CD8-positive, alpha-beta T cell (primary cell): ENCODE measurements at places on chromosomes 6 and 20. TPM values are rescaled to one million over a fixed set of nuclear protein-coding genes. Genes with fewer than 3 reads are reported as not detected.

The TPD52L1 gene
- not detected for total RNA-seq

The TREML2 gene
- total RNA-seq, result 0.46 TPM

The PRL gene
- total RNA-seq, result 0.50 TPM

The MOXD1 gene
- total RNA-seq, result not detected

The MEI4 gene
- total RNA-seq, result not detected

The DEFB119 gene
- total RNA-seq, result not detected

The COL12A1 gene
- not detected for total RNA-seq

The TNFRSF21 gene
- total RNA-seq, result 0.42 TPM

The CTCFL gene
- not detected for total RNA-seq

The FAXC gene
- total RNA-seq, result not detected

The SOBP gene
- total RNA-seq, result 0.19 TPM
